Psoas muscle (tissue), 8 donors: ENCODE measurements at places on chromosomes 13 and 19. TPM values are rescaled to one million over a fixed set of nuclear protein-coding genes. Genes with fewer than 3 reads are reported as not detected.

The EDNRB gene
- polyA plus RNA-seq = 6.2 TPM

The ZNF296 gene
- polyA plus RNA-seq = 0.22 TPM

DNA sequence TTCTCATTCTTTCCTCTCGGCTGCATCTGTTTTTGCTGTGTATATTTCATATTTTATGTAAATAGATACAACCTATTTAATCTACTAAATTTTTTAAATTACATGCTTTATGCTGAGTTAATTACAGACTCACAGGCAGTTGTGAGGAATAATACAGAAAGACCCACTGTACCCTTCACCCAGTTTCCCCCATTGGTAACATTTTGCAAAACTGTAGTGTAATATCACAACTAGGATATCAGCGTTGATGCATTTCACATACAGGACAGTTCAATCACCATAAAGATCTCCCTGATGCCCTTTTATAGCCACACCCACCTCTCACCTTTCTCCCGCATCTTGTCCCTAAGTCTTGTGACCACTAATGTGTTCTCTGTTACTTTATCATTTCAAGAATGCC, 43.5 kb downstream of the GSX1 start:
- no peak for DNase-seq

DNA sequence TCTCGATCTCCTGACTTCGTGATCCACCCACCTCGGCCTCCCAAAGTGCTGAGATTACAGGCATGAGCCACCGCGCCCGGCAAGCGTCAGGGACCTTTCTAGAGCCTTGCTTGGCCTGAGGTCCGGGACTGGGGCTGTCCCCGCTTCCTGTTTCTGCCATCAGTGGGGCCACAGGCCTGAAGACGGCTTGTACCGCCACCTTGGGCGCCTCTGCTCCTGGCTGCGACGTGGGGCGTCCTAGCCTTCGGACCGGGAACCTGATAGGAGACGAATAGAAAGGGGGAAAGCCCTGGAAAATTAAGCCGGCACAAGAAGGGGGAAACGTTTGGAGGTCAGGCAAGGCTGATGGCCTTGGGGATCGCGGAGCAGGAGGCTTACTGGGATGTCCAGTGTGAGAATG, 35.1 kb downstream of the RNF6 start:
- no peak for DNase-seq

GRCh38 chr19:56097776-56098175, 23.3 kb downstream of the ZNF787 start:
- DNase-seq = no peak

DNA sequence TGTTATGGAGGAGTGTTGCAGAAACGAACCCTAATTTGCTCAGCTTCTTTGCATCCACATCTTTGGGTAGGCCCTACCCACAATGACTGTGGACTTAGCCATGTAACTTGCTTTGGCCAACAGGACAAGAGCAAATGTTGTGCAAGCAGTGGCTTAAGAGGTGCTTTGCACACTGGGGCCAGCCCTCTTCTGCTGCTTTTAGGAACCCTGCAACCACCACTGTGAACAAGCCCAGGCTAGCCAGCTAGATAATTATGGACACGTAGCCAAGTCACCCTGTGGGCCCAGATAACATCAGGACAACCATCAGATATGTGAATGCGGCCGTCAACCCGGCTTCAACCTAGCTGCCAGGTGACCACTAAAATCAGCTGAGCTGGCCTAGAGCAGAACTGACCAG, 17.1 kb downstream of the C19orf47 start:
- no peak for DNase-seq
